Activated CD4-positive, alpha-beta T cell treated with anti-CD3 and anti-CD28 coated beads for 4 hours (primary cell): ENCODE measurements at places on chromosomes 13 and 19.

GRCh38 chr13:110593430-110594130 lies 21.8 kb upstream of the NAXD start:
- DNase-seq = no peak

DNA sequence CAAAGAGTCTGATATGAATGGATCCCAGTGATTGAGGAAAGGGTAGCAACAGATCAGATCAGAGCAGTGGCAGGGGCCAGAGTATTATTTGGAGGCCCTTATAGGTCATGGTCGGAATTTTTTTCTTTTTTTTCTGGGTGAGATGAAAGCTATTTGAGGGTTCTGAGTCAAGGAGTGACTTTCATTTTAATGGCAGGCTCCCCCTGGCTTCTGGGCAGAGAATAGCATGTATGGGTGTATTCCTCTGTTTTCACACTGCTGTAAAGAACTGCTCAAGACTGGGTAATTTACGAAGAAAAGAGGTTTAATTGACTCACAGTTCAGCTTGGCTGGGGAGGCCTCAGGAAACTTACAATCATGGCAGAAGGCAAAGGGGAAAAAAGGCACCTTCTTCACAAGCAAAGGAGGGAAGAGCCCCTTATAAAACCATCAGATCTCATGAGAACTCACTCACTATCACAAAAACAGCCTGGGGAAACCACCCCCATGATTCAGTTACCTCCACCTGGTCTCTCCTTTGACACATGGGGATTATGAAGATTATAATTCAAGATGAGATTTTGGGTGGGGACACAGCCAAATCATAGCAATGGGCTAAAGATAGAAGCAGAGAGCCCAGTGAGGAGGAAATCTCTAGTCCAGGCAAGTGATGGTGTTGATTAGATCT lies 3.0 kb upstream of the SLC6A16 start:
- DNase-seq = peak; percentile 60

GRCh38 chr13:98280176-98280510 lies 103.1 kb upstream of the RNF113B start:
- no peak for DNase-seq

- DNase-seq = no peak
Measured at GRCh38 chr13:111327730-111328573, 7.5 kb downstream of the TEX29 start.

DNA sequence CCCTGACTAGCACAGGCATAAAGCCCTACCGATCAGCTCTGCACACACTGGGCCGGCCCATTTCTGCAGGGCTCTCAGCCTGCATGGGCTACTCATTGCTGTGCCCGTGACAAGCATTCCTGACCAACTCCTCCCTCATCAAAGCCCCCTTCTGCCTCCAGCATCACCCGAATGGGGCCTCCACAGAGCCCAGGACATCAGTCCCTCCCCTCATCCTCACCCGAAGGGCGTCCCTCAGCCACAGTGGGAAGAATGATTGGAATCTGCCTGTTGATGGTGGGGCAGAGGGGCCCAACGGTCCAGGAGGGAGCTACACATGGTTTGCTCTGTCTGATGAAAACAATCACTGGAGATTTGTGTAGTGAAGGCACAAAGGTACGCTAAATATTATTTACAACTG lies 43.8 kb downstream of the SERP2 start:
- DNase-seq = no peak

DNA sequence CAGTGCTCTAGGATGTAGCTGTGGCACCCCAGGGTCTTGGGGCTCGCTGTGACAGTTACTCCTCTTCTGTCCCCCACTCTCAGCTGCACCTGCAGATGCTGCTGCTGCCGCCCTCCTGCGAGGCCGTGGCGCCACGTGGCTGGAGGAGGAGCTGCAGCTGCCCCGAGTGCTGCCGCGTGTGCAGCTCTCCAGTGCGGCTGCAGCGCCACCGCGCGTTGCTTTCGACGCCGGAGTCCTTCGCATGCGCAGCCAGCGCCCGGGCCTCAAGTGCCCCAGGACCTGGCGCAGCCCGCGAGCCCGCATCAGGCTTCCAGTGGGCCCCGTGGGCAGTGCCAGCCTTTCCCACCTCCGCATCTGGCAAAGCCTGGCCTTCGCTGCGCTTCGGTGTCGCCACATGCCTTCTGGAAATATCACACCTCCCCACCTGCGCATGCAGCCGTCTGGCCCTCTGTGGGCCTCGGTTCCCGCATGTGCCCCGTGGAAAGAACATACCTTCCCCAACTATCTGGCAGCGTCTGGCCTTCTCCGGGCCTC lies 692 bp upstream of the ZNF580 start:
- DNase-seq = peak; percentile 72
